DMS153 (cell line): ENCODE measurements at places on chromosomes 2 and 18.

DNA sequence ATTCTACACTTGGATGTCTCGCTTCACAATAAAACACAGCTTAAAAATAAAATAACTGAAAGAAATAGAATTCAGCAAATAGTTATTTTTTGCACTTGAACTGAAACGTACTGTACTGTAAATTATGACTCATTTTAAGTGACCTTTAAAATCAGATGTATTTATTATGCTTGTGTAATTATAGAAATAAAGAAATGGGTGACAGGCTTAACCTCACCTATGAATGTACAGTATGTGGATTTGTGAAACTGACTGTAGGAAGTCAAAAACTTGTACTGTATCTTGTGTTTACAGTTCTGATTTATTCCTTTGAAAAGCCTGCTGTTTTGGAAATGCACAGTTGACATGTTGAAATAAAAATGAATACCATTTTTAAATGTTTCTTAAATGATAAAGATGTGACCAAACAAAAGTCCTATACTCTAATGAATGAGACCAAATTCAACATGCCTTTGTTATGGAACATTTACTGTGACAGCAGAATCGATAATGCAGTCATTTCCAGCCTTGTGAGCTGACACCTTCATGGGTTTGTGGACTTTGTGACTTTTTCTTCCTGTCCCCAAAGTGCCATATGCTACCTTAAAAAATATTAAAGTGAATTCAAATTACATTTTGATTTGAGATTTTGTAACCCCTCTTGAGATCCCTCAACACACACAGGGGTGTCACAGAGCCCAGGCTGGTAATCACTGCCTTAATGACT lies 32.7 kb downstream of the NEMP2 start:
- DNase-seq = no peak

DNA sequence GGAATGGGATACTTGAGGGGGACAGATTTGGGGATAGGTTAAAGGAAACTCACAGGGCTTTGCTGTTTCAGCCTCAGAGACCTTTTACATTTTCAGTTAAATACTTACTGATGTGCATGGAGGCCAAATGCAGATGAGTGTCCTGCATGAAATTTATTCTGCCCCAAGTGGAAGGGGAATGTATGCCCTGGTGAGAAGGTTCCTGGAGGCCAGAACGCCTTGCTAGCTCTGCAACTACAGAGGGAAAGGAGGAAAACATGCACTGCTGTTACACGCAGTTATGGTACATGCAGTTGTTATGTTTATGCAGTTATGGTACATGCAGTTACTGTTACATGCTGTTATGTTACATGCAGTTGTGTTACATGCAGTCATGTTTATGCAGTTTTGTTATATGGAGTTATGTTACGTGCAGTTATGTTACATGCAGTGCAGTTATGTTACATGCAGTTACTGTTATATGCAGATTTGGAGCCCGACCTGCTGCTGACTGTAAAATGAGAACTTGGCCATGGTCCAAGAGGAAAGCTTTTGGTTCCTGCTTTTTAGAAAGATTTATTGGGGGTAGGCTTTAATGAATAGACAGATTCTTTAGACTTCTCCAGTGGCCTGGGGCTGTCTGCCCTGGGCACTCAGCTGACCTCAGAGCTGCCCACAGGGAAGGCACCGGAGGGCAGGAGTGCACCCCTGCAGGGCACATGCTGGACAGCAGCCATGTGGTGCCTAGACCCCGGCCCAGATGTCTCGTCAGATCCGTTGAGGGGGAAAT lies 84.1 kb downstream of the LDLRAD4 start:
- no peak for DNase-seq

DNA sequence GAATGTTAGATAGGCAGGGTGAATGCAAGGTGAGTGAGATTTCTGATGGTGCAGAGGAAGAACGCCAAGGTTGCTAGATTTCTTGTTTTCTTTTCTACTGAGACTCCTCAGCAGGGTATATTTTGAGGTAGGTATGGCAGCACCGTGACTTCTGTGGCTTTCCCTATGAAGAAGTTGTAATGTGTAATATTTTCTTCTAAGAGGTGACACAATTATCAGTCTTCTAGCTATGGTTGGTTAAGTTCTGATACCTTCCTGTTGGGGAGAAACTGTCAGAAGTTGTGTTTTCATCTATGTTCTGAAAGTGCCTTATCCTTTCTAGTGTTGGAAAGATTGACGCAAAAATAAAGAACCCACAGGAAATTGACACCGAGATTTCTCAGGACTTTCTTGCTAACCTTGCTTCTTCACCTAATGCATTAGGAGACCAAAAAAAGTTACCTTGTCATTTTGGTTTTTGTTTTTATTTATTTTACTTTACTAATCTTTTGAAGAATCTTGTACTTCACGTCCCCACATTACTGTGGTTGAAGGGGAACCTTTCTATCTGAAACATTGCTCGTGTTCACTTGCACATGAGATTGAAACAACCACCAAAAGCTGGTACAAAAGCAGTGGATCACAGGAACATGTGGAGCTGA lies 11.9 kb downstream of the IL18R1 start:
- DNase-seq = no peak

DNA sequence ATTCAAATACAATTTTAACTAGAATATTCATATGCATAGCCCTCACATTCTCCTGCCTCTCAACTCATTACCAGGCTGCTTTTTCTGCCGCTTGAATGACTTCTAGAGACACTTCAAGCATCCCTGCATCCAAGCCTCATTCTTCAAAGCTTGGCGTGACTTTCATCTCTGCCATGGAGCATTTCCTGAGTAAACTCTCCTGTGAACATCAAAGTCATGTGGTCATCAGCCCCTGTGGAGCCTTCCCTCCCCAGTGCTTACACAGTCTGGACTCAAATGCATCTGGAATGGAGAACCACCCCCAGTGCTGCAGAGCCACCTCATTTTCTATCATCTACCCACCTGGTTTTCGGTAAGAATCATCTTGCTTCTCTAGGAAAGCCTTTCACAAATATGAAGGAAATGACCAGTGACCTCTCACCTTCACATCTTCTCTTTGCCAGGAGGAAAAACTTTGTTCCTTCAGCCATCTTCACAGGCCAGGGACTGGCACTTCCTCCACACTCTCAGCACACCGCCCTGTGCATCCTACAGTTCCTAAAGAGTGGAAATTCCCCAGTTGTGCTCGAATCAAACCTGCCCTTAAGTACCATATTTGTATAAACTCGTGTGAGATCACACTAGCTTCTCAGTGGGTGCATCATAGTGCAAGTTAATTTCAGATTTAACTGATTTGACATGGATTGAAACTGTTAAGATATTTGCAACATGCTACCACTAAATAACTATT lies 116.4 kb downstream of the COL6A3 start:
- DNase-seq = no peak

DNA sequence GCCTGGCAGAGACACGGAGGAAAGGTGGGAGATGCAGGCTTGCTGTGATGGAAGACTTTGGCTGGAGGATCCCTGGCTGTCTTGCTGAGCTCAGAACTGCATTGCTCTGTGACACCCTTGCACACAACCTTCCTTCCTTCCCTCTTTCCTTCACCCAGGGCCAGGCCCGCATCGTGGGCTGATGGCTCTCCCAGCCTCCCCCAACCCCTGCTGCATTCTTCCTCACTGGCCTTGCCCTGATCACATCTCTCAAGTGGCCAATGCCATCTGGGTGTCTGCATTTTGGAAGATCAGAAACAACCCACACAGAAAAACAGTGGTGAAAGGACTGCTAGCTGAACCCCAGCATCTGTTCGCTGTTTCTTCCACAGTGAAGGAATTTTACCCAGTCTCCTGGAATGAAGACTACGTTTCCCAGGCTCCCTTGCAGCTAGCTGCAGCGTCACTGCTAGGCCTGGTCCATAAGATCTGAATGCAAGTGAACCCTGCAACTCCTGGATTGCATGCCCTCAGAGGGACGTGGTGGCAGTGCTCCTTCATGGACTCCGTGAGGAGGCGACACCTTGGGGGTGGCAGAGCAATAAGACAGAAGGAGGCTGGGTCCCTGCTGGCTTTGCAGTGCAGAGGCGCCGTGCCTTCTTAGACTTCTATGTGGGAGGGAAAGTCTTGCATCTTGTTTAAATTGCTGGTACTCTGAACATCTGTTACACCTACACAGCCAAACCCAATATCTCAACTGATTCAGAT lies 78.9 kb upstream of the YWHAQ start:
- no peak for DNase-seq

GRCh38 chr2:3680548-3681345 lies 22.6 kb upstream of the DCDC2C start:
- DNase-seq = no peak

DNA sequence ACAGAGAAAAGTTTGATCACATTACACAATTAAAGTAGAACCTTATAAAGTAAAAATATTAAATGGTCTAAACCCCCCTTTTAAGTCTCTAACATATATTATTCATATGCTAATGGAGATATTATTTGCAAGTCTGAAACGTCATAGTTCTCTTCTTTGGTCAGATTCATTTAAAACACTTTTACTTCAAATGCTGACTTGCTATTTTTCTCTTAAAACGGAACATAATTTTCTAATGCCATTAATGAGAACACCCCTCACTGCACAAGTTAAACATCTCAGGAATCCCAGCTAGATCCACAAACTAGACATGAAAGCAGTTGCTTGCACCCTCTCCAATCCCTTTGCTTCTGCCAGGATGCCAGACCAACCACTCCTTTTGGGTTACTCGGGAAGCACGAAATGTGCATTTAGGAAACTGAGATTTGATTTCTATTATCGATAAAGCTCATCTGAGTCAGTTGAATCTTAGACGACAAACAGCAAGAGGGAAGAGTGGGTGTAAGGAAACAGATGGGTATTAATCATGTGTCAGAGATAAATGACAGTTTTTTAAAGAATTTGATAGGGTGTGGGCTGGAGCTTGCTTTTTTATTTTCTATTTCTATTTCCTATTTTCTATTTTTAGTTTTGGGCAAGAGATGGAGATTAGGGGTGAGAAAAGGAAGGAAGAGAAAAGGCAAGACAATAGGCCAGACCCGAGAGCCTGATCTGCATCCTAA lies 1.5 kb downstream of the ADD2 start:
- no peak for DNase-seq

GRCh38 chr2:43020296-43020695 lies 206.1 kb downstream of the ZFP36L2 start:
- no peak for DNase-seq
